ENCODE measurements at places on chromosomes 13 and 19.
A peak's percentile ranks its signal among the peaks of the same experiment; 100 is the strongest.

GRCh38 chr19:2138061-2138728 is 13.2 kb downstream of the AP3D1 start:
- DNase-seq: no peak

- DNase-seq: no peak
Measured at GRCh38 chr13:42152495-42152894, 104.0 kb downstream of the DGKH start.

GRCh38 chr13:39284801-39285388 is 246.6 kb downstream of the NHLRC3 start:
- DNase-seq: no peak

- DNase-seq: no peak
Measured at GRCh38 chr19:53982001-53982451, 9.4 kb upstream of the CACNG6 start.

DNA sequence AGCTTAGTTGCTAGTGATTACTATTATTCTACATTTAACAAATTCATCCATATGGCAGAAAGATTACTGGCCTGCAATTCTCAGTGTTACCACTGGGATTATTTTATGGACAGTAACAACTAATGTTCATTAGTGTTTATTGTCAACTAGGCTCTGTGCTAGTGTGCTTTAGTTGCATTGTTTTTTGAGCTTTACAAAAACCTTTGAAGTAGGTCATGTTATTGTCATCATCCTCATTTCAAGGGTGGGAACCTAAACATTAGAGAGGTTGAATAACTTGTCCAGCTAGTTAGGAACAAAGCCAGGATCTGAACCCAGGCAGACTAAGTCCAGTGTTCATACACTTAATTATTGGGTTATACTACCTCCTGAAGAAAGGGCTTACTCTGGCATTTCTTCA is 27.8 kb upstream of the TDRD3 start:
- DNase-seq: no peak

DNA sequence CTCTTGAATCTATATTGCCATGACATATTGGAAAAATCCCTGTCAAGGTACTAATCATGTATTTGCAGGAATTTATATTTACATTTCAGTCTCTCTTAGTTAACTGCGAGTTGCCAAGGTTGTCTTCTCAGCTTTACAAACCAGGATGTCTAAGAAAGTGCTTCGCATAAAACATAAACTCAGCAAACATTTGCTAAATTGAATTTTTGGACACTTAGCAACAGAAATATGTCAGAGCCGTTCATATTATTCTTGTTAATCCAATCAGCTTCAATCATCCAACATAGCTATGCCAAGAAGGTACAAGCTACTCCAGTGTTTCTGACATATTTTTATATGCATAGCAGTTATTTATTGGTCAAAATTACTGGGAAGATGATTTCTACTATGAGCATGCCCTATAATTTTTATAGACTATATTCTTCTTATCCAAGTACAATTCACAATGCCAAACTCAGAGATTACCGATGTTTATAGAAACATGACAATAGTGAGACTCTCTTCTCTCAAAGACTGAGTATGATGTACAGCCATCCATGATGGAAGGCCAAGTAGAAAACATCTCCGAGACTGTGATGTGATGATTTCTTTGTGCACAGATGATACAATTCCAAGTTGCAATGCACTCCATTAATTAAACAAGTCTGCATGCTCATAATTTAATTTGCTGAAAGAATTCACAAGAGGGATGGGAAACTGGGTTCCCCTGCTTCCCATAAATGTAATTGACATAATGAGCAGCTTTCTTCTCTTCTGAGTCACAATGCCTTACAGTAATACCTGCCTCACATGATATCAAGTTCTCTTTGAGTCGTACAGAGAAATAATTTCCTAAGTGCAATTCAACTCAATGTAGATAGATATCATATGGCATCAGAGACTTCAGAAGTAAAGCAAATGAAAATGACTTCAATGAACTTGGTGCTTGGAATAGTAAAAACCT is 776.3 kb downstream of the EFNB2 start:
- no peak for DNase-seq

DNA sequence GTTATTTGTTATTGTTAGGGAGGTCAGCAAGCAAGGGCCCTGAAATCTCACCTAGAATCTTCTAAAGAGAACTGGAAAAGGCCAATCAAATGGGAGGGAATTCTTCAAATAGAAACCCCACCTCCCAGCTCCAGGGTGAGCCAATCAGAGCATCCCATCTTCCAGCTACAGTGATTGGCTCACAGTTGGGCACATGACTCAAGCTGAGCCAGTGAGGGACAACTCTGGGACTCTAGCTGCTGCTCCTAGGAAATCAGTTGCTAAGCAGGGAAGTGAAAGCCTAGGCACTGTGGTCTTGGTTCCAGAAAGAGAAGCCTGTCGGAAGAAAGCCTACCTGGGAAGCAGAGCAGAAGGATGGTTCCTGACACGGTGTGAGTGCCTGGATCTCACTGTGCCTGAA is 13.4 kb downstream of the TM6SF2 start:
- DNase-seq: peak; percentile 43

DNA sequence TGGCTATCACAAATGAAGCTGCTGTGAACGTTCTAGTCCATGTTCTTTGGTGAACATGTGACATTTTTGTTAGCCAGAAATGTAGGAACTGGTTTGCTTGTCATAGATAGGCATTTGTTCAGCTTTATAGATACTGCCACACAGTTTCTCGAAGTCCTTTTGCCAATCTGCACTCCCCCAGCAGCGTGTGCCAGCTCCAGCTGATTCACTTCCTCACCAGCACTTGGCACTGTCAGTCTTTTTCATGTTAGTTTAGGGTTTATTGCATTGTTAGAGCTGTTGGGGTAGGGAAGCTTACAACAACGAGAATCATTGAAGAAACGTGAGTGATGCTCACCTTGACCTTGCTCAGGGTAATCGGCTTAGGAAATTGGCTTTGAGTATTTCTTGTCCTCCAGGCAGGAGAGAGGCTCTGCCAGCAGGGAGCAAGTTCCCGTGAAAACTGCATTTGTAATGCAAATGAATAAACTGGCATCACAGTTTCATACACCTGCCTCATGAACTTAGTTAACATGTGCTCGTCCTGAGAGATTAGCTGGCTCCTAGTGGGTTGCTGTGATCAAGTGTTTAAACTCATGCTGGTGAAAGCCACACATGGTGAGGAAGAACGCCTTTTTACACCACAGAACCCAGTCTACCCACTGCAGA is 83.9 kb downstream of the ING1 start:
- DNase-seq: peak; percentile 37

- DNase-seq: peak; percentile 24
Measured at GRCh38 chr19:10093295-10094186, 7.4 kb downstream of the SHFL start.

- peak; percentile 8 for DNase-seq
Measured at GRCh38 chr13:79533781-79534400, 52.9 kb downstream of the NDFIP2 start.

DNA sequence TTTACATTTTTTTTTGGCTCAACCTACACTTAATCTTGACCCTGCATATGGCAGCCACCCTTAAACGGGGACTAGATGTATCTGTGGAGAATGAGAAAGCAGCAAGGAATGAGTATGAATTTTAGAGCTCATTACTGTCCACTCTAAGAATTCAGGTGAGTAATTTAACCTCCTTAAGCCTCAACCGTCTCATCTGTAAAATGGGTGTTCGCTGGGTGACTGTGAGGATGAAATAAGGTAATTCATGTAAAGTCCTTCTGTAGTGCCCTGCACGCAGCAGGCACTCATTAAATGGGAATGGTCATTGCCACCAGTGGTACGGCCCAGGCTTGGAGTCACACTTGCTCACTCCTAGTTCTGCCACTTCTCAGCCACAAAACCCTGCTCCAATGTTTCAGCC is 135.3 kb downstream of the CACNA1A start:
- no peak for DNase-seq

- DNase-seq: no peak
Measured at GRCh38 chr13:112641456-112642089, 48.3 kb upstream of the ATP11A start.

- DNase-seq: no peak
Measured at GRCh38 chr13:111971891-111972780, 94.8 kb upstream of the SOX1 start.

- no peak for DNase-seq
Measured at GRCh38 chr19:362154-362553, 17.6 kb upstream of the MIER2 start.

GRCh38 chr19:14059093-14059480 is 2.8 kb downstream of the PALM3 start:
- DNase-seq: no peak

DNA sequence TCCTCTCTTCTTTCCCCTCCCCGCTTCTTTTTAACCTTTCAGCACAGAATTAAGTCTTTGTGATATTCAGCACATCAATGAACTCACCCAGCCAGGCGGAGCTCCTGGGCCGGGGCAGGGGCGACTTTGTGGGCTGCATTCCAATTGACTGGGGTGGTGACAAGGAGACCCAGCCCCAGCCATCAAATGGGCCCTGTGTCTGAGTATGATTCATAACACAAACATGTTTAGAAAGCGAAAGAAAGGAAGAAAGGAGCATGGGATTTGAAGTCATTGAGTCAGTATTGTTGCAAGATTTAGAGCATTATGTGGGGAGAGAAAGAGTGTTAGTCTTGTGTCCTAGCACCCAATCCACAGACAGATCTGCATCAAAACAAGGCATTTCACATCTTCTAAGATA is 185.3 kb downstream of the LHFPL6 start:
- DNase-seq: peak; percentile 69

DNA sequence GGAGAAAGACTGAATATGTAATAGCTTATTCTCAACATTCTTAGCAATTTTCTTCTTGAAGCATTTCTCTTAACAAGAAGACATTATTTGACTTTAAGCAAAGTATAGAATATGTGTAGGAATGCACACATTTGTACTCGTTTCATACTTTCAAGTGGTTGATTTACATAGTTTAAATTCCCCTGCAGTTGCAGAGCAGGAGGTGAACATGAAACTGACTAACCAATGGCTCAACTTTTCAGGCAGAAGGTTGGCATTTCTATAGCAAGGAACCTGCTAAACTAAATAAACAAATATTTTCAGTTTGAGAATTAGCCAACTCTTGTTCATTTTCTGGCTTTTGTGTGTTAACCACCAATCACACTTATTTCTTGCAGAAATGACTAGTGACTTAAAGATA is 145.4 kb upstream of the MYO16 start:
- DNase-seq: no peak

- DNase-seq: no peak
Measured at GRCh38 chr19:15123900-15124299, 16.7 kb downstream of the SYDE1 start.

- peak; percentile 6 for DNase-seq
Measured at GRCh38 chr19:30719189-30719998, 347.2 kb downstream of the ZNF536 start.

- no peak for DNase-seq
Measured at GRCh38 chr13:75521956-75522355, 15.7 kb downstream of the COMMD6 start.

Data from fibroblast of mammary gland (primary cell).